MM.1S (cell line): ENCODE measurements at places on chromosomes 7 and 10.

GRCh38 chr10:59847326-59847725 lies 59.0 kb downstream of the CCDC6 start:
- no peak for DNase-seq

DNA sequence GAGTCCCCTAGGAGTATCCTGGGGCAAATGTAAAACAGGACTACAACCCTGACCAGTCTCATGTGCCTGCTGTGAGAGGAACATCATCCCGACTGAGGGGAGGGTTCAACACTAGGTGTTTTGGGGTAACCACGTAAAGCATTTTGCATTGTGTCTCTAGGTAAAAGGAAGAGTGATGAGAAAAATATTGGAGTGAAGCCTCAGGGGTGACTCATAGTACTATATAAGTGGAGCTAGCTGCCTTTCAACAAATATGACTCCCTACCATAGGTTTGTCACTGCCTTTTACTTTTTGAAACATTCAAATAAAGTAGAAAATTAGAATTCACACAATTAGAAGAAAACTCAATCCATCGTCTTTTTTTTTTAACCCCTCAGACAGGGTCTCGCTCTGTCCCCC lies 2.6 kb upstream of the CAMK2G start:
- peak; percentile 1 for DNase-seq

- no peak for DNase-seq
These were observed 215.7 kb downstream of the HTR7 start for GRCh38 chr10:90642136-90642535.

GRCh38 chr7:115267503-115267902 lies 345.6 kb downstream of the MDFIC start:
- DNase-seq, result no peak

DNA sequence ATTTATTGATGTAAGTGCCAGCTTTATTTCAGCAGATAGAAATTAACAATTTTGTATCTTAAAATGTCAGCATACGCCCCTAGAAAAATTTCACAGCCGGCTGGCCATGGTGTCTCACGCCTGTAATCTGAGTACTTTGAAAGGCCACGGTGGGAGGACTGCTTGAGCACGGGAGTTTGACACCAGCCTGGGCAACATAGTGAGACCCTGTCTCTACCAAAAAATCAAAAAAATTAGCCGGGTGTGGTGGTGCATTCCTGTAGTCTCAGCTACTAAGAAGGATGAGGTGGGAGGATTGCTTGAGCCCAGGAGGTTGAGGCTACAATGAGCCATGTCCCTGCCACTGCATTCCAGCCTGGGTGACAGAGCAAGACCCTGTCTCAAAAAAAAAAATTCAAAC lies 14.1 kb downstream of the GTF2I start:
- DNase-seq, result no peak

DNA sequence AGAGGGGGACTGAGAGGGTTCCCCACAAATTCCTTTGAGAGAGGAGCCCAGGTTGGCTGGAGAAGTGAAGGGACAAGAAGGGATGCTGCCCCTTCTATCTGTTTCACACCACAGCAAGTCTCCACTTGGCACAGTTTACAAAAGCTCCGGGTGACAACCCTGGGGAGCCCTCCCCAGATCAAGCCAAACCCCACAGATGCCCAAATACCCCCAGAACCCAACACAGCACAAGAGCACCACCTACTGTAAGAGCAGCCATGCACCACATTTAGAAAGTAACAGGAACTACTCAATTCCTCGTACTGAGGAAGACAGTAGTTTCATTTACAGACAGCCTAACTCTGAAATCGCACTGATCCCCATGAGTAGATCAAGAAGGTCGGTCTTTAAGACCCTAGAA lies 67.8 kb upstream of the ATP6V0A4 start:
- peak; percentile 23 for DNase-seq

DNA sequence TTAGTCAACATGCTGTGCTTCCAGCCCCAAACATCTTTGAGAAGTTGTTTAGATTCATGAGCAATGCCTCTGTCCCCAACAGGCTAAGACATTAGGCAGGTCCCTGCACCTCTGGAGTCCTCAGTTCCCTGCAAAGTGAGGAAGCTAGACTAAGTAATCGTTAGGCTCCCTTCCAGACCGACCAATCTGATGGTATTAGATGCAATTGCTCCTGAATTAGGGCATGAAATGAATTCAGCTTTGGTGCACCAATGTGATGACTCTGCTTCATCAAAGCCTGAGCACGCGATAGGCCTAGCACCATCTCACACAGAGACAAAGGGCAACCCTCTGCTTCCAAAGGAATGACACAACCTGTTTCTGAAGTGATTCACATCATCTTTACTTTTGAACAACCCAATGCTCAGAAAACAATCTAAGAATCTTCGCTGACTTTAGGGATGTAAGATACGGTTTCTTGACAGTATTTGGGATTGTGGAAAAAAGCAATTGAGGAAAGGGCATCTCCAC lies 723 bp upstream of the TES start:
- DNase-seq, result no peak
